Nucleus accumbens (tissue), 56 donors: ENCODE measurements at places on chromosomes 11 and 22.

- DNase-seq, result no peak
Measured at GRCh38 chr11:99803501-99803900, 782.8 kb downstream of the CNTN5 start.

DNA sequence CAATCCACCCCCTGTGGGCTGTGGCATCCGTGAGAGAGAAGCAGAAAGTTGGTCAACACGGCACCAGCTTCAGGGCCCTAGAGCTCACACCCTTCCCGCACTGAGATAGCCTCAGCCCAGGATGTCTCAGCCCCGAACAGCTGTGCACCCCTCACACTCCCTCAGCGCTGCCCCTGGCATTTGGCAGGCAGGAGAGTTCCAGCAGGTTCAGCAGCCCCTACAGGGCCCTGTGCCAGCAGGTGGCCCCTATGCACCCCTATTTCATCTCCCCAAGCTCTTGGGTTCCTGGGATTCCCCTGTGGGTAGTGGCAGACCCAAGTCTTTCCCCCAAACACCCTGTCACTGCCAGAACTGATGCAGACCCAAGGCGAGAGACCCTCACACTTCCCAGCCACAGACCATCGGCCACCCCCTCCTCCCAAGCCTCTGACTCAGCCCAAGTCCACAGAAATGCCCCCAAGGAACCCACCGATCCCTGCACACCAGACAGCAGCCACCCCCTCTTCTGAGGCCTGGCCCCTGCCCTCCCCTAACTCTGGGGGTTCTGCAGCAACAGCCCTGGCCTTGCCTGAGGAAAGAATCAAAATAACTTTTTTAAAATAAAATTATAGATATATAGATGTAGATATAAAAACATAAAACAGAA is 183.6 kb downstream of the IGLL1 start:
- no peak for DNase-seq

DNA sequence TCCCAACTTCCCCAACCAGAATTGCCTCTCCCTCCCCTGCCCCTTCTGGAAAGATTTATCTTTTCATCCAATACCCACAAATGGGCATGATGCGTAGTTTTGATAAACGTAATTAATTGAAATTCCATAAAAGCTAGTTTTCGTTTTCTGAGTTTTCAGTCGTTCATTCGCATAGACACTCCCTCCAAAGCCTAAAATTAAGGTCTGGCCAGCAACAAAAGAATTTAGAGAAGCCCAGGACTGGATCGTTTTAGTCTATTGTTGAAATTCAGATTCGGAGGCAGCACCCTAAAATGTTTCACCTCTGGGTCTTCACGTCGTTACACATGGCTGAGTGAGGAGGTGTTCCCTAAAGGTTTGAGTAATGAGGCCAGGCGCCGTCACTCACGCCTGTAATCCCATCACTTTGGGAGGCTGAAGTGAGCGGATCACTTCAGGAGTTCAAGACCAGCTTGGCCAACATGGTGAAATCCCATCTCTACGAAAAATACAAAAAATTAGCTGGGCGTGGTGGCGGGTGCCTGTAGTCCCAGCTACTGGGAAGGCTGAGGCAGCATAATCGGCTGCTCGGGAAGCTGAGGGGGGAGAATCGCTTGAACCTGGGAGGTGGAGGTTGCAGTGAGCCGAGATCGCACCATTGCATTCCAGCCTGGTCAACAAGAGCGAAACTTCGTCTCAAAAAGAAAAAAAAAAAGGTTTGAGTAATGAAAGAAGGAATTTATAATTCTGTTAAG is 589 bp upstream of the NDUFC2 start:
- no peak for DNase-seq

GRCh38 chr11:112404112-112404511 is 143.5 kb upstream of the PLET1 start:
- DNase-seq, result no peak

DNA sequence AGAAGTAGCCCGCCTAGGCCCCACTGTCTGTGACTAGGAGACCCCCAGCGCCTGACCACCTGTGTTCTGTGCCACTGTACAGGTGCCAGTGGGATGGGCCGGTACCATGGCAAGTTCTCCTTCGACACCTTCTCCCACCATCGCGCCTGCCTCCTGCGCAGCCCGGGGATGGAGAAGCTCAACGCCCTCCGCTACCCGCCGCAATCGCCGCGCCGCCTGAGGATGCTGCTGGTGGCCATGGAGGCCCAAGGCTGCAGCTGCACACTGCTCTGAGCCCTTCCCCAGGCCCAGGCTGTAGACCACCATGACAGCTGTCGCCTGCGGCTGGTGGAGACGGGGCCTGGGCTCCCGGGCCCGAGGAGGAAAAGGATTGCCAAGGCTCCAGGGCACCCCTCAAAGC is 2.8 kb upstream of the NDUFS8 start:
- no peak for DNase-seq

- no peak for DNase-seq
Measured at GRCh38 chr11:116065986-116066385, 561.8 kb upstream of the CADM1 start.

DNA sequence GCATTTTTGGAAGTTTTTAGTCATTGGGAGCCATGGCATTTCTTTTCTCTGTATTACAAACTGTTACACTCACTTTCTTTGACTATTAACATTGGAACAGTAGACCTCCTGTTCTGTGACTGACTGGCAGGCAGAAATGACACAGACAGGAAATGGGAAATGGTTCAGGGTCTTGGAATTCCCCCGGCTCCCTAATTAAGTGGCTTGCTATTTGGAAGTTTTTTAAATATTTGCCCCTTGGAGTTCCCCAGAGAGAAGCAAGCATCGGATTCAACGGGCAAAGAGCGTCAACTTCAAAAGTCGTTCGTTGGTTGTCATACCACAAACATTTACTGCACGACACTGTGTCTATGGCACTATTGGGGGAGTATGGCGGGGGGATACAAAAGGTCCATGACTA is 1.1 kb upstream of the BIRC2 start:
- DNase-seq, result no peak

DNA sequence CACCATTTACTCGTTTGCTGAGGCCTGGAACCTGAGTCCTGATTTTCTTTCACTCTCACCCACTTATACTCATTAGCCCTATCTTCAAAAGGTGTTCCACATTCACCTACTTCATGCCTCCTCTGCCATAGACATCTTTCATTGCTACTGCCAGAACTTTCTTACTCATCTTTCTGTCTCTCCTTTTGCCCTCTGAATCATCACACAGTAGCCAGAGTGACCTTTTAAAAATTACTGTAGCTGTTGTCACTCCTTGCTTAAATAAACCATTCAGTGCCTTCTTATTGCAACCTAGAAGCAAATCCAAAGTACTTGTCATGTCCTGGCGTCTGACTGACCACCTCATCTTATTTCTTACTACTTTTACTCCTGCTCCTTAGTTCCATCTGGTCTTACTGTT is 38.2 kb downstream of the ATXN10 start:
- DNase-seq, result no peak

- DNase-seq, result no peak
Measured at GRCh38 chr11:113419454-113420003, 31.9 kb downstream of the ANKK1 start.

GRCh38 chr11:48104568-48104924 is 112.1 kb upstream of the OR4B1 start:
- no peak for DNase-seq

GRCh38 chr22:42901790-42902508 is 44.9 kb upstream of the ARFGAP3 start:
- no peak for DNase-seq

GRCh38 chr22:46537946-46538813 is 760 bp upstream of the CELSR1 start:
- DNase-seq, result no peak

GRCh38 chr22:35649636-35650250 is 1.5 kb downstream of the APOL6 start:
- no peak for DNase-seq

DNA sequence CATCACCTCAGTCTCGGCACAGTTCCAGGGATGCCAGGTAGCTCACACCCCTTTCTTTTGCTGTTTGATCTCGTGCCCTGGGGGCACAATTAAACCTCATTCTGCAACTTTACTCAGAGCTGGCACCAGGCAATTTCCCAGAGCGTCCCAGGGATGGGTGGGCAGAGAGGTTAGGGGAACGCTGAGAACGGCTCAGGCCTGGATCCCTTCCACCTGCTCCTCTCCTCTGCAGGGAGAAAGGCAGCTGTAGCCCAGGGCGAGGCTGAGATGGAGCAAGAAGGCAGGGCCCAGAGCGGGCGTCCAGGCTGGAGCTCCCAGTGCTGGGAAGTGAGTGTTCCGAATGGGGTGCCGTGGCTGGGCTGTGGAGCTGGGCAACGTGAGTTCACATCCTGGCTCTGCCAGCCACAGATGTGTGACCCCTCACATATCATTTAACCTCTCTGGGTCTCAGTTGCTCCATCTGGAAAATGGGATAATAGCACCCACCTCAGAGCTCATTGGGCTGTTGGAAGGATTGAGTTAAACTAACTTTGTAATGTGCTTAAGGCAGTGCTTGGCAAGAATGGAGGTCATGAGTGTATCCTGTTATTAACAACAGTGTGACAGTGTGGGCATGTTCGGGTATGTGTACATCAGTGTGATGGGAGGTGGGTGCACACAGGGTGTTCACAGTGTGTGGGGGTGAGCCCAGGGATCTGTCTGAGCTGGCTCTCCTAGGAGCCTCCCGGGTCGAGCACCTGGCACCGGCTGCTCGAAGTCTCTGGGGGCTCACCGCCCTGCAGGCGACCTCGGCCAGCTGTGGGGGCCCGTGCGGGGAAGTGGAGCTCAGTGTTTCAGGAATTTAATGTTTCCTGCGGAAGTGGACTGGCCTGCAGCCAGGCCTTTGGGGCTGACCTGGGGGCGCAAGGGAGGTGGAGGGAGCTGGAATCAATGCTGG is 15.5 kb downstream of the OTUB1 start:
- DNase-seq, result no peak

DNA sequence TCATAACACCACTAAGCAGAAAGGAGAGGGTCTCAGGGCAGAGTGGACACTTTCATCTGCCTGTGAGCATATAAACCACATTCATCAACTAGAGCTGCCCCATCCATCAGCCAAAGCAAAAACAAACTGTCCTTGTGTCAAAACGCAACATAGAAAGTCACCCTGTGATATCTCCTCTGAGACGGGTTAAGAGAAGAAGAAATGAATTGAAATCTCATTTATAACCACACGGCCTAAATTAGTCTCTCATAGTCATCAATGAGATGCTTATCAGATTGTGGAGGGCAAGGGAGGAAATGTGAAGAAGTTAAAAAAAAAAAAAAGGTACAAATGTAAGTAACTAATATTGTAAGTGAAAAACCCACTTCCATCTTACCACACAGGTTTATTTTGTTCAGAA is 75.7 kb downstream of the SIK3 start:
- no peak for DNase-seq

- DNase-seq, result no peak
Measured at GRCh38 chr11:15607361-15608036, 492.8 kb downstream of the INSC start.

- no peak for DNase-seq
Measured at GRCh38 chr22:47189056-47189916, 426.8 kb downstream of the TBC1D22A start.
